ENCODE measurements at places on chromosomes 12 and 14.

DNA sequence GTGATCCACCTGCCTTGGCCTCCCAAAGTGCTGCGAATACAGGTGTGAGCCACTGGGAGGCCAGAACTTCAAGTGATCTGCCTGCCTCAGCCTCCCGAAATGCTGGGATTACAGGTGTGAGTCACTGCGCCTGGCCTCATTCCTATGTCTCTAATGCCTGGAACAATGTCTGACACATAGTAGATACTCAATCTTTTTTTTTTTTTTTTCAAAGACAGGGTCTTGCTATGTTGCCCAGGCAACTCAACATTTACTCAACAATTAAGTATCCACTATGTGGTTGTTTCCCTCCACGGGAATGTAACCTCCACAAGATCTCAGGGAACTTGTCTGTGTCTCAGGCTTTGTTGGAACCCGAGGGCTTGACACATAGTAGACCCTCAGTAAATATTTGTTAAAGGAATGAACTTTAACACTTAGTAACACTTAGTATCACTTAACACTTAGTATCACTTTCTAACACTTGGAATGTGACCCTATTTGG is 3.0 kb upstream of the TMEM120B start:
- no peak for DNase-seq

DNA sequence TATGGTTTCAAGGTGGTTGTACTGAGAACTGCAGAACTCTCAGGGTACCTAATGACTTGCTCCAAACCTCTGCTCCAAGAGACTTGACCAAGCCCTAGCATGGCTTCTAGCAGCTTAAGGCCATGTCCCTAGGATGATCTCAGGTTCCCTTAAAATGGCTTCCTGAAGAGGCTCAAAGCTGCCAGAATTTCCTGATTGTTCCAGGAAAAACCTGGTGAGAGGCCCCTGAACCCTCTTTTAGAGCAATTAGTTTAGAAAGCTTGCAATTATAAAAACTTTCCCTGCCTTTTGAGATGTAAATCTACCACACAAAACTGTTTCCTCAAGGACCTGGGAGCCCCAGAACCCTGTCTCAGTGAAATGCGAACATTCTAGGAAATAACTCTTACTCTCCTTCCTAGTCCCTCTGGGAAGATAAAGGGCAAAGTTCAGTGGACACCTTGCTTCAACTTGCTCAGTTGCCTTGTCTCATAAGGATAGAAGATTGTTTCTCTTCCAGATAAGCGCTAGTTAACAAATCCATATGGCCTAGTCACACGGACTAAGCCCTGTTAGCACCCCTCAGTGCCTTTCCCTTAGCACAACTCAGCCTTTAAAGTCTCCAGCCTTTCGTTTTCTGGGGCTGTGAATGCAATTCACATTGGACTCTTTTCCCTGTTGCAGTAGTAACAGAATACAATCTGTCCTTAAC is 2.5 kb downstream of the CMAS start:
- no peak for DNase-seq

- no peak for DNase-seq
Observed at GRCh38 chr12:68367903-68368302, 35.7 kb upstream of the MDM1 start.

- no peak for DNase-seq
Observed at GRCh38 chr14:31950764-31951637, 126.1 kb upstream of the ARHGAP5 start.

- no peak for DNase-seq
Observed at GRCh38 chr14:58794993-58795762, 157.4 kb downstream of the DACT1 start.
